ENCODE measurements at places on chromosomes 5 and 9.

GRCh38 chr9:132481053-132481849, 71.2 kb downstream of the CFAP77 start:
- no peak for DNase-seq

- DNase-seq = no peak
These were observed 16.9 kb downstream of the GADD45G start for GRCh38 chr9:89621676-89622075.

DNA sequence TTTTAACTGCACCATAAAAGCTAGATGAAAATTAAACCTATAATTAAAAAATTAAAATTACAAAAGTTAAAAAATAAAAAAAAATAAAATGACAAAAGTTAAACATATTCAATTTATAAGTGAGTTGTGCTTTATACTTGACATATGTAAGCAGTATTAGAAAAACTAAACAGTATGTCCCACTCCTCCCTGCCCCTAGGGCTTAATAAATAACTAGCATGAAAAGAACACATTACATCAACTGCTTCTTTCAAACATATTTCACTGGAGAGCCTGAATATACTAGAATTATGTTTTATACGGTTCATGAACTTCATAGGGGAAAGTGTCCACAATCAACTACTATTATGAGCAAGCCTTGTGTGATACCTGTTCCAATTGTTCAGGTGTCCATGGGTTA, 47.6 kb downstream of the ECPAS start:
- no peak for DNase-seq

GRCh38 chr9:98062161-98062560, 5.6 kb downstream of the NANS start:
- DNase-seq = no peak

- no peak for DNase-seq
These were observed 55.6 kb downstream of the PTPDC1 start for GRCh38 chr9:94139672-94140417.

DNA sequence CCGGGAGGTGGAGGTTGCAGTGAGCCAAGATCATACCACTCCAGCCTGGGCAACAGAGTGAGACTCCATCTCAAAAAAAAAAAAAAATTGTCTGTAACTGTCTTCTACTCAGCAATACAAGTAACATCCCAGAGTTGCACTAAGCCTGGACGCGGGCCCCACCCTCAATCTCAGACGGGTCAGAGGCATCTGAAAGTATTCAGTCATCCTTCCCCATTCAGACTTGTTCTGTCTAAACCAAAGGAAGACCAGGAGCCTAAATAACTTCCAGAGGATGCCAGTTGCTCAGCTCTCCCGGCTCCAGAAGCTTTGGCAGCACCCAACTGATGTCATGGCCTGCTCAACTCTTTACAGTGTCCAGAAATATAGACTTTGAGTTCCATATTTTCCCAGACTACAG, 218.6 kb downstream of the AUH start:
- no peak for DNase-seq

DNA sequence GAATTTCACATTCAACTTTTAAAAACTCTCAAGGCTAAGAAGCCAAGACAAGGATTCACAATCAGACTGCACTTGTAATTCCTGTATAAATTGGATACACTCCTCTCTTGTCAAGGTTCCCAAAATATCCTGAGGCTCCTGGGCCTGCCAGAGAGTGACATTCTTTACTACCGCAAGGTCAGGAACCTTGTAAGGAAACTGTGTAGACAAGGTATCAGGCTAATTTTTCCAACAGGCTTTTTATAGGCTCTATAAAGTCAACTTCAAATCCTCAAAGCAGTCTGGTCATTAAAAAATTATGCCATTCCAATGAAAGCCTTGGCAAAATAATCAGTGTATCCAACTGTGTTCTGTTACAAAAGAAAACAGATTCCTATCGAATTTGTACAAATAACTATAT, 15.5 kb upstream of the PAIP1 start:
- no peak for DNase-seq

- DNase-seq = no peak
These were observed 35.1 kb downstream of the GRIA1 start for GRCh38 chr5:153525536-153525935.

DNA sequence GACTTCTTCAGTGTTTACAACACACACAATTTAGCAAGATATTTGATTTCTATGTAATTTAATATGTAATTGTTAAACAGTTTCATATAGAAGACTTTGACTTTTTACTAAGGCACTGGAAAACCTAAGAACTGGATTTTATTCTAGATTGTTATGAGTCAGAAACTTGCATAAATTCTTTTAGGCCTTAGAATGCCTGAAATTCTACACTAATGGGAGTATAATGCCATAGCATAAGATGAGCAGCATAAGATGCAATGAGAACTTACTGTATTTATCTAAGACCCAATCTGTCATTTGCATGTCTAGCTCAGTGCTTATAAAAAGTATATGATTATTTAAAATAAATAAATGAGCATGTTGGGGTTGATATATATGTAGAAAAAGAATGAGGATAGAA, 285.2 kb downstream of the CDH12 start:
- no peak for DNase-seq

GRCh38 chr9:13576101-13576500, 296.6 kb upstream of the MPDZ start:
- no peak for DNase-seq

- no peak for DNase-seq
These were observed 599.6 kb upstream of the GRAMD2B start for GRCh38 chr5:125823572-125823971.

DNA sequence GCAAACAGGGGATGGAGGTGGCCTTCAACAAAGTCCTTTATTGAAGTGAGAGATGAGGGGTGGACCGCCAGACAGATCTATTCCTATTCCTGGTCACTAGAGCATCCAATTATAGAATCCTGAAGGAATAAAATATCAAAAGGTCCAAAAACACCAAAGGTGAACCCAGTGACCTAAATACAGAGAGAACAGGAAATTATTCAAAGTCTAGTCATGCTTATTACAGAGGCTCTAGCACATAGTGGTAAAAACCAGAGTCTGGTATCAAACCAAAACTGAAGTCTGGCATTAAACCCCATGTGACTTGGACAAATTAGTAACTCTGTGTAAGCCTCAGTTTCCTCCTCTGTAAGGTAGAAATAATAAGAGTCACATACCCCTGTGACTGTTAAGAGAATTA, 100.5 kb upstream of the SNX2 start:
- no peak for DNase-seq

Data from DMS53 (cell line).